ENCODE measurements at places on chromosomes 11 and 22.

DNA sequence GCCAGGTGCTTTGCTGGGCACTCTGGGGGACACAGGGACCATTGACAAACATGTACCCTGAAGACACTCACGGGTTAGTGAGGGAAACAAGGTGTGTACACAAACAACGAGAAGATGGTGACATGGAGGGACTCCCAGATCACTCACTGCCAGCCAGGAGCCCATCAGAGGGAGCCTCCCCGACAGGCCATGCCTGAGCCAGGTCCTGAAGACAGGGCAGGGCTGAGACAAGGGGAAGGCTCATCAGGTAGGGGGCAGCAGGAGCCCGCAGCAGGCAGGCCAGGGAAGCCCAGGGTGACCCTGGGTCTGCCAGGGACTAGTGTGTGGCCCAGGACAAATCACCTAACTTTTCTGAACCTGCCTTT, 127.9 kb downstream of the BUD13 start:
- no peak for DNase-seq

- peak; percentile 71 for DNase-seq
Observed at GRCh38 chr11:74255741-74256375, 55.6 kb downstream of the P4HA3 start.

GRCh38 chr11:111063726-111064517, 181.6 kb upstream of the POU2AF2 start:
- peak; percentile 67 for DNase-seq

- DNase-seq = no peak
Observed at GRCh38 chr11:84247926-84248325, 961.8 kb upstream of the CCDC90B start.

DNA sequence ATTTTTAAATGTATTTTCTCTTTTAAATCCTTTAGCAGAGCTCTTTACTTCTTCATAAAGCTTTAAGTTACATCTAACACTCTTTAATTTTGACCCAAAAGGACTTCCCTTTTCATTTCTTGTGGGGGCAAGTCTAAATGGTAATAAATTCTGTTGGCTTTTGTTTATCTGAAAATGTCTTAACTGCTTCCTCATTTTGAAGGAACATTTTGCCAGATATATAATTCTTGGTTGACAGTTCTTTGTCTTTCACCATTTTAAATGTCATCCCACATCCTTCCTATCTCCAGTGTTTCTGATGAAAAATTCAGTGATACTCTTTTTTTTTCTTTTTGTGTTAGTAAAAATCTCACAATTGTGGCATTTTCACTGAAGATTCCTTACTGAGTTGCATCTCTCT, 44.7 kb upstream of the ZBTB44 start:
- DNase-seq = no peak

- peak; percentile 83 for DNase-seq
Observed at GRCh38 chr11:130023204-130023603, 20.6 kb upstream of the PRDM10 start.

GRCh38 chr11:65278356-65278755, 16.6 kb downstream of the POLA2 start:
- DNase-seq = no peak

GRCh38 chr11:20369826-20370225, 6.3 kb downstream of the HTATIP2 start:
- DNase-seq = no peak

DNA sequence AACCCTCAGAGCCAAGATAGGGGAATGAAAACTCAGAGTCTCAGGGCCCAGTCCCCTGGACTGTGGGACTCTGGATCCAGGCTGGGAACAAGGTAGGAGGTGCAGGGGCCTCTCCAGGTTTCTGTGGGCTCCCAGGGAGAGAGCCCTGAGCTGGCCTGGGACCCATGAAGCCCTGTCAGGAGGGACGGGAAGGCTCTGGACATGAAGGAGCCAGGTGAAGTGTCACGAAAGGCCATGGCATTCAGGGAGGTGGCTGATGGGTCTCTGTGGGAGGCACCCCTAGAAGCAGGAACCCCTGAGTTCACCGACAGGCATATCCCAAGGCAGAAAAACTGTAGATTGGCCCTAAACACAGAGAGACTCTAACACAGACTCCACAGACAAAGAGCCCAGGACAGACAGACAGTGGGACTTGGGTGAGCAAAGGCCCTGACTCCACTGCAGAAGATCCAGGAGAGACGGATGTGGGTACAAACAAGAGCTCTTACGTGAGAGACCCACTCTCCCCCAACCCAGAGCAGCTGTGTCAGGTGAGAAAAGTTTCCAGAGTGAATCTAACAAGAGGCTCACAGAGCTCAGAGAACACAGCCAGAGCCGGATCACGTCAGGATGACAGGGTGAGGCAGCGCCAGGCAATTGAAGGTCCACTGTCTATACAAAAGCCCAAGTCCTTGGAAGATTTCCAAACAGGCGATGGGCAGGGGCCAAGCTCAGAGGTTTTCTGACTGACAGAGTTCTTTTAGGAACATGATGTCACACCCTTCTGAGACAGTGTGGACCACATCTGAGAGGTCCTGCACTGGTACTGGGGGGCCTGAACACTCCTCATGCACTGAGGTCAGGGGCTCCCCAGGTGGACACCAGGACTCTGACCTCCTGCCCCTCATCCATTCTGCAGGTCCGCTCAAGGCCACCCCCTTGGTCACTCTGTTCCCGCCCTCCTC, 27.4 kb downstream of the IGLL5 start:
- no peak for DNase-seq

GRCh38 chr11:128291835-128292234, 295.5 kb downstream of the ETS1 start:
- DNase-seq = no peak

GRCh38 chr11:57513911-57514537, 1.5 kb downstream of the SLC43A1 start:
- peak; percentile 62 for DNase-seq

GRCh38 chr11:19419021-19419750, 178.4 kb upstream of the E2F8 start:
- peak; percentile 74 for DNase-seq

DNA sequence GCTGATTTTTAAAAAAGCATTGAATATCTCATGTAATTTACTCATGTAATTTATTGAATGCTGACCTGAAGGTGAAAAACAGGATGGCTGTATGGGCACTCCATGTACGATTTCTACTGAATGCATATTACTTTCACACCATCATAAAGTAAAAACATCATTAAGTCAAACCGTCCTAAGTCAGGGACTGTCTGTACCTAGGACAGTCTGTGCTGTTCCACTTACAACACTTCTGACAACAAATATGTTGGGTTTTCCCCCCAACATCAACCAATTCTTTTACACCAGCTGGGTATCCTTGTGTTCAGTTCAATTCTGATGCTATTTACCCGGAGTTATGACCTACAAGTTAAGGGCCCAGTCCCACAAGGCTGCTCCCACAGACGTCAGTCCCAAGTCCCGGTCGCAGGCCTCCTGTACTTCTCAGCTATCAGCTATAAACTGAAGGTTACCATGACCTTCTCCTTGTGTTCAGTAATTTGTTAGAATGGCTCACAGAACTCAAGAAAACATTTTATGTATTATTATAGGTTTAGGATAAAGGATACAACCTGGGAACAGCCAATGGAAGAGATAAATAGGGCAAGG, 17.0 kb downstream of the UVRAG start:
- no peak for DNase-seq

All from AG08396 (cell line).